ENCODE measurements at places on chromosomes 2 and 18.
A peak's percentile ranks its signal among the peaks of the same experiment; 100 is the strongest.

- no peak for DNase-seq
Measured at GRCh38 chr18:31041271-31042083, 1.1 kb downstream of the DSC3 start.

DNA sequence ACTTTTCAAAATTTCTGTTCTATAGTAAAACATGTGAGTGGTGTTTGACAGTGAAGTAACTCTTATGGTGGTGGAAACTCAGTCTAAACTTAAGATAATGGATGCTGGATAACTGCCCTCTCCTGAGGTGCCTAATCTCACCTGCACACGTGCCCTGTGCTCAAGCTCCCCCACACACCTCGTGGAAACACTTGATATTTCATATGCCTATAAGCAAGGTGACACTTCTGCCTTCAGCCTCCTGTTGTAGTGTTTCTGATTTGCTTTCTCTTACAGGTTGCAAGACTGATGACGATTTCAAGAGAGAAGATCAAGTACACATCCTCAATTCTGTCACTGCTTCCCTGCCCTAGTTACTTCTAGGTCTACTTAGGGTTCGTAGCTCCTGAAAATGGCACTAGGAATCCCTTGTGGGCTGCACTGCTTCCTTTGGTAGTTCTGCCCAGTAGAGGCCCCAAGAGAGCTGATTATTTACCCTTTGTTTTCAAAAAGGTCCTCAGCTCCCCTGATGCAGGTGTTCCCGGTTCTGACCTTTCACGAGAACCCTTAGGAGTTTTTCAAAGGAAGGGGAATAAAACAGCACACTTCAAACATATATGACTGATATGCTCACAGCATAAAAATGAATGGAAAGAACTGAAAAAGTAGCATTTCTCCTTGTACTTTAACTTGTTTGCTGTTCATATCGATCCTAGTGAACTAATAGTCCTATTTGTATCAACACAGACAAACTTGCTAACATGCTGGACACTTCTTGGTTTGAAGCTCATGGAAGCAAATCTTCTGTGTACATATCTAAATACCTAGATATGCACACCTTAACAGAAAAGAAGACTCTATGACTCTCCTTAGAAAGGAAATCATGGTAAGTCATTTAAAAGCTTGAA, 6.7 kb downstream of the CAVIN2 start:
- DNase-seq = no peak

DNA sequence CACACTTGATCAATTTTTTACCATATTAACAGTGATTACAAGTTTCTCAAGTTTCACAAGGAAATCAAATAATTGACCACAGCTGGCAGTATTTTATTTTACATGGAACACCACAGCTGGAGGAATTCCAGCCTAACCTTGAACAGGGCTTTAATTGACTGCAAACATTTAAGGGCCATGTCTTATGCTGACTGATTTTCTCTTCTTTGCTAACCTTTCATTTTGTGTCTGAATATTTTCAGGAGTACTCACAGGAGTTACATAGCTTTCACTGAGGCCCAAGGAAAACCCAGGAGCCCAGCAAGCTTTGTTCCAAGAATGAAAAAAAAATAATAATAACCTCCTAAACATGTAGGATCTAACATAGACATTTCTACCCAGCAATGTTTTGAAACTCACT, 49.6 kb downstream of the FRZB start:
- DNase-seq = no peak

DNA sequence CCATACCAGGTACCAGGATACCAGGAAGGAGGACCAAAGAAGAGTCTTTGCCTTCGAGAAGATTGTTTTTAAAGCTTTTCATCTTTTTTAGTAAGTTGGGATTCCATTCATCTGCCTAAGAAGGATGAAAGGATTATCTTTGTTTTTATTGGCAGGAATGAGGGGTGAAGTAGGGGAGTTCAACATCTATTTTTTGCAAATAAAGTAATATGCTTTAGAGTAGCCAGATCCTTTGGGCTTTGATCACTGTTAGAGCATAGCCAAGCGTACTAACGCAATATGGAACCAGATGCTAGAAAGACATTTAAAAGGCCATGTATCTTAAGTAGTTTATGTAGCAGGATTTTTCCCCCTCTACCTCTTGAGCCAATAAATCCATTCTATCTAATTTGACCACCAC, 133.0 kb downstream of the PRPF40A start:
- no peak for DNase-seq

DNA sequence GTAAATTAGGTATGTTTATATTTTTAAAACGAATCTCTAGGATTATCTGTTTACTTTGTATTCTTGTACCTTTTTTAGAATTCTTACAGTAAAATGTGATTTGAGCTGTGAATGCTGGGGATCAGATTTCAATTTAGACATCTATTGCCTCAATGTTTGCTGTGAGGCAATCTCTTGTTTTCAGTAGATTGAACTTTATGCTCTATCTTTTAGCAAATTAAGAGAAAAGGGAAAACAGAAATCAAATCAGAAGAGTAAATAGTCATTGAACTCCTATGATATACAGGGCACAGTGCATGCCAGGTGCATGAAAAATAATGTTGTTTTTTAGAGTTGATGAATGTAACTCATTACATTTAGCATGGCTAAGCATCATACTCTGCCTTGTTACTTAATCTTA, 39.5 kb downstream of the ZC3H6 start:
- DNase-seq = no peak

DNA sequence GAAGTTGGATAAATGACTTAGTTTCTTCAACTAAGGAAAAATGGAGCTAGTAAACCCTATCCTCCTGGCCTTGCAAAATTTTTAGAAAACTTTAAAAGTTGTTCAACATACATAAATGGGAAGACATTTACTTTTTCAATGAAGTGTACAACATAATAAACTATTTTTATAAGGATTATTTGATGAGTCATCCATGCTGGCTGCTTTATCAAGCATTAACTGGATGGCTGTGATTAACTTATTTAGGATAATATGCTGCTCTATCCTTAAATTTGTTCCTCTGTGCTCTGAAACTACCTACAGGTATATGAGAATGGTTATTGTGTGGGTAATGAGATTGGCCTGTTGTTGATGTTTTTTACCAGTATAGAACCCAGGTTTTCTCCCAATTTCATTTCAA, 21.3 kb downstream of the DYTN start:
- DNase-seq = no peak

DNA sequence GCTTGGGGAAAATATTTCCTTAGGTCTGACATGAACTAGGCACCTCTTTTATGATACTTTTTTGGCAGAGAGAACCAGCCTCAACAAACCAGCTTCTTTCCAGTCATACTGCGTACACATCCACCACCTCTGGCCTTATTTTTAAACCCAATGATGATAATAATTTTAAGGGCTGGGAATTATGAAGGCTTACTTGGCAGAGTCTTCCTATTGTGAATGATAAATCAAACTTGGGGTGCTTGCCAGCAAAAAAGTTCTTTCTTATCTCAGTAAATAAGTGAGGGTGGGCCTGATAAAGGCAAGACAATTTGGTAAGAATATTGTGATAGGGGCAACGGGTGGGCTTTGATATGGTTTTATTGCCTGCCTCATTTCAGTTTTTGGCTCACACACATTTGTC, 1230.2 kb upstream of the ZEB2 start:
- DNase-seq = no peak

GRCh38 chr2:21233194-21233593, 109.4 kb downstream of the TDRD15 start:
- DNase-seq = no peak

- DNase-seq = peak; percentile 13
Measured at GRCh38 chr2:72694715-72695496, 130.9 kb downstream of the EXOC6B start.

DNA sequence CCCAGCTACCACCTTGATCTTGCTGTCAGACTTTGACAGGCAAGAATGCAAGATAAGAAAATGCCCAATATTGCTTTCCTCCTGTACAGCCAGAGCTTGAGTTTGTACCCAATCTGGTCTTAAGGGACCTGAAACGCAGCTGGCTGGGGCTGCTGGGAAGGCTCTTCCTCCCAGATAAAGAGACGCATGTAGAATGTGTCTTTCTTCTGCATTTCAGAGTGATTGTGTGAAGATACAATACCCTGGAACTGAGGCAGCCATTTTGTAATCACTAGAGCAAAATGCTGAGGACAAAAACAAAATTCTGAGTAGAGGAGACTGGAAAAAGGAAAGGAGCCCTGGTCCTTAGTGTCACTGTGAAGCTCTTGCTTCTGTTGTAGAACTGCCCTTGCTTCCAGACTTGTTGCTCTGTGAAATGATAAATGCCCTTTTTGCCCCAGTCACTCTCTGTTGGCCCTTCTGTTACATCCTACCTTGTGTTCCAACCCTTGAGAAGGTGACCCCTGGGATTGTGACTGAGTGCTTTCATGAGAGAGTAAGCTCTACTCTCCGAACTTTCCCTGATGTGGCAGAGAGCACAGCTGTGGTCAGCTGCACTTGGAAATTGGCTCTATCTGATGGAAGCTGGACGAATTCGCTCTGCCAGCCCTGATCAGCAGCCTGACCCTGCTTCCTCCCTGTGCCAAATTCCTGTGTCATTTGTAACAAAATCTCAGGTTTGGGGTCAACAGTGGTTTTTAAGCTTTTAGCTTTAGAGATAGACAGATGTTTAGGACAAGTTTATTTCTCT, 137.4 kb upstream of the RBMS1 start:
- DNase-seq = peak; percentile 50

- DNase-seq = no peak
Measured at GRCh38 chr2:162520959-162521358, 177.0 kb downstream of the GCA start.

GRCh38 chr2:174787487-174788205, 23.4 kb upstream of the CHRNA1 start:
- peak; percentile 97 for DNase-seq

All from AG08395 (cell line).